ENCODE measurements at places on chromosomes 2 and 18.

DNA sequence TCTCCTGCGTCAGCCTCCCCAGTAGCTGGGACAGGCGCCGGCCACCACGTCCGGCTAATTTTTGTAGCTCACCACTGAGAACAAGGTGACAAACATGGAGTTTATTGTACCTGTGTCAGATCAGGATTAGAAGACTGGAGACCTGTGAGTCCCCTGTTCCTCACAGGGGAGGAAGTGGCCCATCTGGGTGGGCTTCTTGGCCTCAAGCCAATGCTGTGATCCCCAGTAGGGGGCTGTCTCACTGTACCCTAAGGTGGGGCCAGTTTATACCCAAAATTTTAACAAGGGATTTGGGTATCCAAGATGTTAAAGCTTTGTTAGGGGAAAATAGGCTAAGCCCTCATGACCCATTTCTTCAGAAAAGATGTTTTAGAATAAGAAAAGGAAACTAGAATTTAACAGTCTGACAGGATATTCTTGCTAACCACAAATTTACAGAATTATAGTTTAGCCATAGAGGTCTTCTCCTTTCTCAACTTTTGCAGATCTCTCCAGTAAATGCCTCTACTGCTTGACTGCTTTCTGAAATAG lies 16.3 kb downstream of the PCBP1 start:
- no peak for DNase-seq

DNA sequence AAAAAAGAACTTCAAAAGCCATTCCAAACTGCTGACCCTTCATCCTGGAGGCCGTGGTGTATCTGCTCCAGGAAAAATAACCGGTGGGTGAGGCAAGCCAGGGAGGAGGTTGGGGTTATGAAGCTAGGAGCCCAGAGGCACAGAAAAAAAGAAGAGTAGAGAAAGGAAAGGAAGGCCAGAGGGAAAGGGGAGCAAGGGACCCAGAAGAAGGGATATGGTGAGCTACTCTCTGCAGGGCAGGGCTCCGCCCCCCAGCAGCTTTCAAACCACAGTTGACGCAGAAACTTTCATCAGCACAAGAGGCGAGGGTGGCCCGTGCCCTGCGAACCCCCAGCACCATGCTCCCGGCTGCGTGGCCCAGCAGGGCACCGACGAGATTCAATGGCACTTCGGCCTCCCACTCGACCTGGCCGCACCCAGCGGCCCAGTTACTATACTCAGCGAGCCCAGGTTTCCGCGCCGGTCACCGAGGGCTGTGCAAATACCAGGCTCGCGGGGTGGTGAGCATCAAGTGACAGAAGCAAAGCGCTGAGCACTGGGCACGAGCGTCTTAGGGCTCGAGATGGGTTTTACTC lies 665 bp downstream of the MCM6 start:
- peak; percentile 28 for DNase-seq

- no peak for DNase-seq
Observed at GRCh38 chr2:128776461-128777195, 458.0 kb upstream of the HS6ST1 start.

DNA sequence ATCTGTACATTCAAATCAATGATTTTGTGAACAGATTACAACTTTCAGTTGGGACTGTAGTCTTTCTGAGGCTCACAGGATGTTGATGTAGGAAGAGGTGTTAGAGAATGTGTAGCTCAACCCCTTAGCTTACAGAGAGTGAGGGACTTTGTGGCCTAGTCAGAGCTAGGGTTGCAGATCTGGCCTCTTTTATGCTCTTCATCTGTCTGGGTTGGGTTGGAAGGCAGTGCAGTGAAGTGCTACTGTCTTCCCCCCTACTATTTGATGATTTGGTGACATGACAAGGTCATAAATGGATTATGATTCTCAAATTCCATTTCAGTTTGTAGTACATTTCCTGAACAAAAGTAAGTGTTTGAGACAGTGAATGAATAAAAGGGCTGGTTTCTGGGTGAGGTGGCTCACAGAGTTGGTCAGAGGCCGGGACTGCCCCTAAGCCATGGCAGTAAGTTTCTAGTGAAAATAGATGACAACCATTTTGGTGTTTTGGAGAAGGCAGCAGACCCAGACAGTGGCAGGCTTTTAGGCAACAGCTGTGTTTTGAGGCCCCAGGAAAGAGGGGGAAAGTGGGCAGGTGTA lies 21.6 kb downstream of the MAP4K4 start:
- DNase-seq: no peak

DNA sequence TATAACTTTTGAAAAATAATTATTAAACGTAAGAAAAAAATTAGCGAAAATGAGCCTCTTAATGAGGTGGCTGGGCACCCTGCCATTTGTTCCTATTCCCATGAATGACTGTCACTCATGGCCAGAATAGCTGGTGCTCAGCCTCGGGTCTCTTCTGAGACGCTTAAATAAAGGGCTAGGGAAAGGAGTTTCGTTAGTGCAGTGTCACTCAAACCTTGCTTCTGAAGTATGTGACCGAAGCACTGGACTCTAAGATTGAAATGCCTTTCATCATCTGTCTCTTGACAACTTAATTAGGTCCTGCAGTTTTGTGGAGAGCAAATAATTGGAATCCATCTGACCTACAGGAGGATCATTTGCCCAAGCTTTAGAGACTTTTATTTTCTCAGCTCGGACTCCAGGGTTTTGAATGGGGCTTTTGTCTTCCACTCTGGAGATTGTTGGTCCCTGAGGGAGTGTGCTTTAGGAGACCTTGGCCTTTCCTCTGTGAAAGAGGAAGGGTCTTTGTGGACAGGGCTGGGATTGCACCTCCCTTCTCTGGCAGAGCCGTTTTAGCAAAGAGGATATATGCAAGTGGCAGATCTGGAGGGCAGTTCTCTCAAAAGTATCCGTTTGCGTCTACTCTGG lies 42.3 kb upstream of the FHOD3 start:
- no peak for DNase-seq

- DNase-seq: no peak
Observed at GRCh38 chr18:24491927-24492834, 31.7 kb downstream of the HRH4 start.

GRCh38 chr2:171044416-171044815 lies 115.4 kb downstream of the GORASP2 start:
- no peak for DNase-seq

GRCh38 chr2:74384051-74384450 lies 3.9 kb upstream of the DCTN1 start:
- no peak for DNase-seq

DNA sequence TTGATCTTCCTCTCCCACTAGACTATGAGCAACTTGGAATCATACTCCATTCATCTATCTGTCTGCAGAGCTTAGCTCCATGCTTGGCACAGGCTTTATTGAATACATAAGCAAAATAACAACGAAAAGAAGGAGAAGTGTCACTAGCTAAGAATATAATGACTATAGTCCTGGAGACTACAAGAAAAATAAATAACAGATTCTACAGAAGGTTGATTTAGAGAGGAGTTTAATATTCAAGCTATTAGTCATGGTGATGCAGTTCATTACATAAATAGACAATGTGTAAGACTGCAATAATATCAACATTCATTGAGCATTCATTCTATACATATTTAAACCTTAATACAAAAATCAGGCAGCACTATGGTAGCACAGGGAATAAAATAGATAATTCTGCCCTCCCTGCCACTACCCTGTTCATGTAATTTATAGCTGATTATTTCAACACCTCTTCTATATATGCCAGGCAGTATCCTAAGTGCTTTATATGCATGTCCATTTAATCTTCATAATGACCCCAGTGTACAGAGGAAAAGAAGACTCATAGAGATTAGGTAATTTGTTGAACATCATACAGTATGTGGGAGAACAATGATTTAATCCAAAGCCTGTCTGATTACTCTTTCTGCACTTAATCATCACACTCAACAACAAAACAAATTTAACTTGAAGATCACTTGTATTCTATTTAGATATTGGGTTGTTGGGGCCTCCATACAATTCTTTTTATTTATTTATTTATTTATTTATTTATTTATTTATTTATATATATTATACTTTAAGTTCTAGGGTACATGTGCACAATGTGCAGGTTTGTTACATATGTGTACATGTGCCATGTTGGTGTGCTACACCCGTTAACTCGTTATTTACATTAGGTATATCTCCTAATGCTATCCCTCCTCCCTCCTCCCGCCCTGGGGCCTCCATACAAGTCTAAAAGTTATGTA lies 165.3 kb downstream of the RNF152 start:
- DNase-seq: no peak

- no peak for DNase-seq
Observed at GRCh38 chr2:207341112-207341750, 175.5 kb upstream of the KLF7 start.

DNA sequence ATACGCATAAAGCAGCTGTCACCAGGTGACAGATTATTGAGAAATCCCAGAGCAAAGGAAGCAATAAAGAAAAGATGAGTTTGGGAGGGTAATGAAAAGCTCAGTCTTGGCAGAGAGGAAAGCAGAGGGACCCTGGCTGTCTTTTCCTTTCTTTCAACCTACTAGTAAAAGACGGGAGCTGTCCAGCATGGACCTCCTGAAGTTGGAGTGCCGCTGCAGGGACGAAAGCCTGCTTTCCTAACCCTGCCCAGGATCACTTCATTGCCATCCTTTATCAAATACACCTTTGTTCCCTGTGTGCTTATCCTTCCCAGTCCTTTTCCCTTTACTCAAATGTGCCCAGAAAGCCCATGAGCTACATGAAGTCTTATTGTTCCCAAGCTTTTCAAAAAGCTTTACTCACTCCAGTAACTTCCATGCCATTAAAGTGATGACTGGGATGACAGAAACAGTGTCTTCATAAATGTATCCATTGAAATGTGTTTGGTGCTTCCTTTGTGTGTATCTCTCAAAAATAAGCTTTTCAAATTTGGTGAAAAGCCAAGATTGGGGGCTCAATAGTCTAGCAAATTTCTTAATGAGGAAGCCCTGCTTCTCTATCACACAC lies 3.7 kb upstream of the SPR start:
- peak; percentile 21 for DNase-seq

- no peak for DNase-seq
Observed at GRCh38 chr2:71587509-71588073, 134.2 kb downstream of the DYSF start.

DNA sequence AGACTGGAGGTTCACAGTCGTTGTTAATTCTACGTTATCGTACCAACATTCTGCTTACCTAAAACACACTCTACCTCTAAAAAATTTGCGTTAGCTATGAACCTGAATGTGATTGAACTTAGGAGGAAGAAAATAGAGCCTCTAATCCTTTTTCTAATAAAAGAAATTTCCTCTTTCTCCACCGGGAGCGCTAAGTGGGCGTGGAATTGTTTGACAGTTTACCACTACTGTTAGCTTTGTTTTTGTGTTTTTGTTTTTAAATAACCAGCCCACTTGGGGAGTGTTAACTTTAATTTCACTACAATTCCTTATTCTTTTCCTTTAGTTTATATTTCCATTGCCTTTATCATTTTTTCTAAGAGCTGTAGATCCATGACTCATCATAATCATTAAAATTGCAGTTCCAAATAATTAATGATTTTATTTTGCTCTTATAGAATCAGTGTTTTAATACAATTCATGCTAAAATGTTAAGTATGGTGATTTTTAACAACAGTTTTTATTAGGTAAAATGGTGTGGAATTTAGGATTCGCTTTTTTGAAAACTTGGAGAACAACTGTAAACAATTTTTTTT lies 55.0 kb upstream of the ITM2C start:
- no peak for DNase-seq

DNA sequence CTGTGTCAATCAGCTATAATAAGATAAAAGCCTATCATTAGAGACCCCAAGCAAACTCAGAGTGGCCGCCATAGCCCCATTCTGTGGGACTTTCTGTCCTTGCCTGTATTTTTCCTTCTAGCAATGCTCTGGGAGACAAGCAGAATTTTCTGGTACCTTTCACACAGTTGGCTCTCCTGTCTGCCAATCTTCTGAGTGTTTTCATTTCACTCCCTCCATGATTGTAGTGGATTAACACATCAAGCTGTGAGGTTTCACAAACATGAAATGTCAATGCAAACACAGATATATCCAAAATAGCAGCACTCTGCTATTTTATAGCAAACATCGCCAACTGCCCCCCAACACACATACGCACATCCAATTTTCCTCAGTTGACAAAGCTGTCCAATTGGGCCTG lies 64.9 kb downstream of the C1D start:
- DNase-seq: no peak

GRCh38 chr2:25551316-25551715 lies 122.1 kb downstream of the DTNB start:
- DNase-seq: no peak

- DNase-seq: no peak
Observed at GRCh38 chr2:227204452-227204851, 40.0 kb downstream of the COL4A3 start.

DNA sequence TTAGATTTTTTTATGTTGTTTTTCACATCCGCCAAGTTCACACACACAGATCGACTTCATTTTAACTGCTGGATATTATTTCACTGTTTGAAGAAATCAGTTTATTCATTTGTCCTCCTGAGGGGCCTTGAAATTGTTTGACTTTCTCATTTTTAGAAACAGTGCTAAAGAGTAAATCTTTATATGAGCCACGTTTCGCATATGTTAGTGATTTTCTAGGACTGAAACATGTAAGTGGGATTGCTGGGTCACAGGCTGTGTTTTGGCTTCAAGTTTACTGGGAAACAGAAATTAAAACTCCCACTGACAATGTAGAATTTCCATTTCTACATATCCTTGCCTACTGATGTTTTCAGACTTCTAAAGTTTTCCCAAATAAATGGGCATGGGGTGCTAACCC lies 363.8 kb downstream of the NCKAP5 start:
- DNase-seq: no peak

GRCh38 chr2:169324581-169325260 lies 37.6 kb downstream of the LRP2 start:
- DNase-seq: no peak

- DNase-seq: no peak
Observed at GRCh38 chr2:156472686-156473085, 36.5 kb downstream of the GPD2 start.

- DNase-seq: no peak
Observed at GRCh38 chr18:41853280-41853679, 101.8 kb upstream of the PIK3C3 start.

- no peak for DNase-seq
Observed at GRCh38 chr2:216024779-216025336, 11.5 kb upstream of the MREG start.

DNA sequence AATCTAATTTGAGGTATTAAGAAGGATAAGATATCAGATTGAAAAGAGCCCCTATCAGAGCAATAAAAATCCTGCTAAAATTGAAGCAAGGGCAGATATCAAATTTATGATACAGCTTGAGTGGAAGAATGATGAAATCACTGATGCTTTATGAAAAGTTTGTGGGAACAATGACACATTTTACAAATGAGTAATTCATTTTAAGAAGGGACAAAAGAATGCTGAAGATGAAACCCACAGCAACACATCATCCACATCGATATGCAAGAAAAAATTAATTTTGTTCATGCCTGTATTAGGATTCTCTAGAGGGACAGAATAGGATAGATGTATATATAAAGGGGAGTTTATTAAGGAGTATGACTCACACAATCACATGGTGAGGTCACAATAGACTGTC lies 355.6 kb upstream of the GYPC start:
- no peak for DNase-seq

GRCh38 chr2:133025004-133025403 lies 355.0 kb upstream of the LYPD1 start:
- DNase-seq: no peak
